Left kidney (tissue), 8 donors: ENCODE measurements at places on chromosomes 16 and 17. TPM values are rescaled to one million over a fixed set of nuclear protein-coding genes. Genes with fewer than 3 reads are reported as not detected.

The LGALS9 gene
- 14.9 TPM for polyA plus RNA-seq

The SLC38A8 gene
- not detected for polyA plus RNA-seq

The HS3ST4 gene
- 0.88 TPM for polyA plus RNA-seq

The KRT39 gene
- not detected for polyA plus RNA-seq

The SEPTIN12 gene
- polyA plus RNA-seq: 0.57 TPM

The TNFRSF17 gene
- 0.18 TPM for polyA plus RNA-seq

The MYO18A gene
- polyA plus RNA-seq: 43.8 TPM

The KCNJ12 gene
- 4.5 TPM for polyA plus RNA-seq

The TEKT5 gene
- polyA plus RNA-seq: not detected

The ZPBP2 gene
- polyA plus RNA-seq: not detected

The CIAO3 gene
- 26.7 TPM for polyA plus RNA-seq

The HSD17B2 gene
- polyA plus RNA-seq: 11.2 TPM

The SPATA22 gene
- 0.15 TPM for polyA plus RNA-seq

The NPW gene
- polyA plus RNA-seq: 3.8 TPM

The TCAP gene
- polyA plus RNA-seq: 1.5 TPM
